ENCODE measurements at places on chromosomes 4 and X. TPM values are rescaled to one million over a fixed set of nuclear protein-coding genes. Genes with fewer than 3 reads are reported as not detected.

DNA sequence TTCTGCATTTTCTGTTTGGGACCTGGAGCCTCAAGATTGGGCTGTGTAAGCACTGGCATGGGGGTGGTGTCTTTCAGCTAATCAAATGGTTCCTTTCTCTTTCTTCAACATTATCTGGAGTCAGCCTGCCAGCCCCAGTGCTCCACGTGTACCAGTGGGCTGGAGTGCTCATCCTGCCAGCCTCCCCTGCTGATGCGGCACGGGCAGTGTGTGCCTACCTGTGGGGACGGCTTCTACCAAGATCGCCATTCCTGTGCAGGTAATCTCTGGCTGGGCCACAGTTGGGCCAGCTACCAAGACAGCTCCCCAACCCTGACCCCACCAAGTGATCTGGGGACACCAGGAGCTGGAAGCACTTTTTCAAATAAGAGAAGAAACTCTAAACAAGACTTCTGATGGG is 229.2 kb downstream of the FRAS1 start:
- no peak for DNase-seq

- DNase-seq: no peak
Measured at GRCh38 chrX:129649268-129650182, 5.2 kb downstream of the APLN start.

DNA sequence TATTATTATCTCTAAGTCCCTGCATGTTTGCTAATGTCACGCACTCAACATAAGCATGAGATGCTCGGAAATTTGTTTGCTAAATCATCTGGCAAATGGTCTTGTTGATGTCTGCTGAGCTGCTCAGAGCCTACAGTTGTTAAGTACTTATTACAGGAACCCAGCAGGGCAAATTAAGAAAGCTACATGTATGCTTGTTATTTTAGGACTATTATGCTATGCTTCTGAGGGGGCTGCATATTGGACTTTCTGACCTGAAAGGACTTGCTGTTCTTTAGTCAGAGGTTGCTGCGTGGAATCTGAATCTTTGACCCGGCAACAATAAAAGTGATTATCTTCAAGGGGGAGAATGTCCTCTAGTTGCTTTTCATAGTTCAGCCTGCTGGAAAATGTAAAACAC is 36.3 kb upstream of the TENM3 start:
- DNase-seq: no peak

DNA sequence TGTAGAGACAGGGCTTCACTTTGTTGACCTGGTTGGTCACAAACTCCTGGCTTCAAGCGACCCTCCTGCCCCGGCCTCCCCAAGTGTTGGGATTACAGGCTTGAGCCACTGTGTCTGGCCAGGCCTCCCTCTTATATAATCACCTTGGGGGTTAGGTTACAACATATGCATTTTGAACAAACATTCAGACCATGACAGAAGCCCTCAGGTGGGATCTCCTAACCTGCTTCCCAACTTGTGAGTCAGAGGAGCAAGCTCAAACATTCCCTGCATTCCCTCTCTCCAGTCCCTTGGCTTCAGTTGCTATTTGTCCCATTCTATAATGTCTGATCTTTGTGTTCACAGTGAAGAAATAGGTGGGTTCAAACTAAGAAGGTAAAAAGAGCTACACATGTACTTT is 76.5 kb upstream of the NRK start:
- no peak for DNase-seq

GRCh38 chr4:151524610-151525009 is 115.6 kb downstream of the FHIP1A start:
- DNase-seq: no peak

DNA sequence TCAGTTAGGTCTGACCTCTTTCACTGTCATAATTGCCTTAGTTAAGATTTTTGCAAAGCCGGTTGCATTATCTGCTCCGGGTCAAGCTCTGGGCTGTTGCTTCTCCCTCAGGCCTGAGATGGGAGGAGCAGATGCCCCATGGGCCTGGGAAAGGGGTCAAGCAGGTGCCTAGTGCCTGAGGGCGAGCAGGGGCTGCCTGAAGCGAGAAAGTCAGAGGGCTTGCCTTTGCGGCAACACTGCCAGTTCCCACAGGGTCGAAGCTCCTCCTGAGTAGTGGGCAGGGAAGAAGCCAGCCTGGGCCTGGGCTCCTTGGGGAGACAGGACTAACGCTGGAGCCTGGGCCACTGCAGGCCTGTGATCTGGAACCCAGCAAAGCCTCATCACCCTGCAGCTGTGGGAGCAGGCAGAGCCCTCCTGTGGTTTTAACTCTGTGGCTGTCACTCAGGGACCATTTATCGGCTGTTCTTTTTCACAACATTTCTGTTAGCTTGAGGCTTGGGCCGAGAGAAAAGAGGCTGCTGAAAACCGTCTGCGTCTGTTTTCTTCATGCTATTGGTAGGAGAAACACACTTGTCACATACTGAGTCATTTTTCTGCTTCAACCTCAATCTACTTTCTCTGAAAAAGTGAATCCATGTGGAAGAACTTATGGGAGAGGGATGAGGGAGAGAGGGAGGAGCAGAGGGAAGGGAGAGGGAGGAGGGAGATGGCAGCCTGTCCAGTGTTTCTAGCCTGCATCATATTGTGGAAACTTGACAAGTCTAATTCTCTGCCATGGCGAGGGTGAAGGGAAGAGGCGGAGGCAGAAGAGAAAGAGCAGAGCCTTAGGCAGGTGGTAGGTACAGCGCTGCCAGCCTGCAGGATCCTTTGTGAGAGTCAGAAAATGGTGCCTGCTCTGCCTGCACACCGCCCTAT is 68.4 kb downstream of the RHOH start:
- DNase-seq: peak; percentile 23

DNA sequence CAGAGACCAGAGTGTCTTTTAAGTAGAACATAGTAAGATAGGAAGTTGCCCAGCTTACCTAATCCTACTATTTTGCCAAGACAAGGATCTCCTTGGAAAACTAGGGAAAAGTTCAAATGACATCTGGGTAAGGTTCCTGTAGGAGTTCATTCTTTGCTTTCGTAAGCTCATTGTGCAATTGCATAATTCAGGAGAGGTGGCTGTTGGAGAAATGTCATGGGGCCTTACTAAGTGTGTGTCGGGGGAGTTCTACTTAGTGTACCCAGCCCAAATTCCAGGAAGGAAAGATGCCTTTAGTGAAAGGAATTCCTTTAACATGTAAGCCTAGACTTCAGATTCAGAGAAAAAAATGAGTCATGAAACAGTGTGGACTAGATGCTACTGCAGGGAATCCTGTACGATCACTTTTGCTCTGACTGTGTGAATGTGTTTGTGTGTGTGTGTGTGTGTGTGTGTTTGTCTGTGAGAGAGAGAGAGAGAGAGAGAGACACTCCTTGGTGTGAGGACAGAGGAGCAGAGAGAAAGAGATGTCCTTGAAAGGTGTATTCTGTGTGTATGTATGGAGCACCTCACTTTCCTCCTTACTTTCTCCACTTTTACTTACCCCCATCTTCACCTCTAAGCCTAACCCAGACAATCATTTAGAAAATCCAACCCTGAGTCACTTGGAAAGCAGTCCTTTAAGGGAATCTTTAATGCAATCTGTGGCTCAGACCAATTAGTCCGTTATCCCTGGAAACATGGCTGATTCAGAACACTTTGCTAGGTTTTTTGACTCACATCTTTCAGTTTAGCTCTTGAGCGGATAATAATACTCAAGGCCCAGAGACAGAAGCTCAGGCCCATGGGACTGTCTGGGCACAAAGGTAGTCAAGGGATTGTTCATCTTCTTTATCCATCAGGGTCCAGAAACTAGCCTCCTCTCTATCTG is 114.5 kb upstream of the ACSL4 start:
- no peak for DNase-seq

The TMEM47 gene
- total RNA-seq: 36.6 TPM

The NDUFB11 gene
- total RNA-seq: 171 TPM

The PF4V1 gene
- not detected for total RNA-seq

The LDB2 gene
- total RNA-seq: 29.6 TPM
